ENCODE measurements at places on chromosomes 5 and 9.

DNA sequence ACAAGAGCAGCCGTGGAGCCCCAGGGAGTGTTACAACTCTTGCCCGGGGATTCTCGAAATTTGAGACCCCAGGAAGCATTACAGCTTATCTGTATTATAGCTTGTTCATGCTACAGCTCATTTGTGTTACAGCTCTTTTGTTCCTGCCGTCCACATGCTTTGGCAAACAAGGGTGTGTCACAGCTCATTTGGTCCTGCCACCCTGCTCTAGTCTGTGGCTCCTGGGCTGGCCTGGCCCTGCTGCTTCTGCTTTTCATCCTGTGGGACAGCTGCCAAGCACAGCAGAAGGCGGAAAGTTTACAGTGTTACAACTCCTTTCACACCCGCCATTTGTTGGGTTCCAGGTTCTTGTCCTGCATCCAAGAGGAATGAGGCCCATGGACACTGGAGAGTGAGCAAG, 685.0 kb downstream of the SLCO4C1 start:
- no peak for DNase-seq

GRCh38 chr9:114431003-114431402, 43.2 kb upstream of the AKNA start:
- DNase-seq = no peak

DNA sequence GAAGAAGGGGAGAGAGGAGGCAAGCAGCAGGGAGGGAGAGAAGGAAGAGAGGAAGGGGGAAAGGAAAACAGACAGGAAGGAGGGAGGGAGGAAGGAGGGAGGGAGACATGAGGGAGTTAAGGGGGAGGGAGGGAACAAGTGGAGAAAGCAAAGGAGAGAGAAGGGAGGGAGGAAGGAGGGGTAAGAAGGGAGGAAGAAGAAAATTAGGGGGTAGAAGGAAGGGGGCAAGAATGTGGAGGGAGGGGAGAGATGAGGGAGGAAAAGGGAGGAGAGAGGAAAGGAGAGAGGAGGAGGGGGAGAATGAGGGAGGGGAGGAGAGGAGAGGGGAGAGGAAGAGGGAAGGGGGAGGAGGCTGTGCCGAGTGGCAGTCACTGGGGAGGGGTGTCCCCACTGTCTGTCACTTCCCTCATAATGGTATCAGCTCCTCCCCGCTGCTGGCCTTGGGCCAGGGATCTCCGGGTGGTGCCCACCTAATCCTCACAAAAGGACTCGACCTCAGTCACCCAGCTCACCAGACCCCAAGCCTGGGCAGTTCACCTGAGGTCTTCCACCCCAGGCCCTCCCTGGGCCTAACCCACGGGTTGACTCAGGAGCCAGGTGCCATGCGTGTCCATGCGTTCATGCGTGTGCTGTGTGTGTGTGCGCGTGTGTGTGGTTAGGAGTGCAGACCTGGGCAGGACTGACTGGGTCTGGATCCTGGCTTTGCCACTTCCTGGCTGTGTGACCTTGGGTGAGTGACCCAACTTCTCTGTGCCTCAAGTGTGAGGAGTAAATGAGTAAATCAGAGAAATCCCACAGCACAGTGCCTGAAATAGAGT, 18.1 kb downstream of the C9orf50 start:
- DNase-seq = no peak

GRCh38 chr9:28999806-29000205, 1426.5 kb upstream of the C9orf72 start:
- no peak for DNase-seq

- no peak for DNase-seq
Observed at GRCh38 chr5:146005264-146005663, 68.9 kb downstream of the SH3RF2 start.

- no peak for DNase-seq
Observed at GRCh38 chr9:134215699-134216448, 51.5 kb upstream of the RNU6ATAC start.

GRCh38 chr9:71042448-71042990, 78.9 kb downstream of the TRPM3 start:
- DNase-seq = no peak

- DNase-seq = no peak
Observed at GRCh38 chr9:137987244-137988030, 109.9 kb downstream of the CACNA1B start.

DNA sequence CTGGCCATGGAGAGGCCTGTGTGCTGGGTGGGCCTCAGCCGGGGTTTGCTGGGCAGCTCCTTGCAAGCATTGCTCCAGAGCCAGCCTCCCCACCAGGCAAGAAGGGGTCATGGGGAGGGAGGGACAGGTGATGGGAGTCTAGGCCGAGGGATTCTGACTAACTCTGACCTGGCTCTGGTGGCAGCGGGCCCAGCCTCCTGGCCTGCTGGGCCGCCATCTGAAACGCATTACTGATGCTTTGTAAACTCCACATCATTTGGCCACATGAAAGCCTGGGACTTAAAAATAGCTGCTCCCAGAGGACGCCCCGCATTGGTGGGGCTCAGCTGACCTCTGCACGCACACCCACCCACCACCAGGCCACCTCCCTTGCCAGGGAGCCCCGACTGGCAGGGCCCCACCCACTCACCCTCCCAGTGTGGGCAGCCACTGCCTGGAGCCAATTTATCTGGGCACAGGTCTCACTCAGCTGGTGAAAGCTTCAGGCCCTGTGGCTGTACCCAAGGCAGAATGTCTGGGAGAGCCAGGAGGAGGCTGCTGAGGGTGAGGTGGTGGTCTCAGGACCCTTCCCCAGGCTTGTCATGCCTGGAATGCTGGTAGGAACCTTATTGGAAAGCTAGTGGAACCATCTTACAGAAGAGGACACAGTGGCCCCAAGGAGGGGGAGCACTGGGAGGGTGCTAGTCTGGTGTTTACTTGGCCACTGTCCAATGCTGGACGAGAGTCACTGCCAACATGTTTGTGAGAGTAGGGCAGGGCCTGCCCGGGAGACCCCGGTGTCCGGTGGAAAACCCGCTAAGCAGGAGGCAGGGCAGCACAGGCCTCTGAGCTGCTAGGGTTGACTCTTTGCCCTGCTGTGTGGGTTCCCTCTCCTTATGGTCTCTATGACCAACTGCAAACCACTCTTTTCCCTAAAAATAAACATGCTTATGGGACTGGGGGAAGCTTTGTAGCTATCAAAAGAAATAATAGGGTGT, 10.8 kb downstream of the TCF7 start:
- DNase-seq = no peak

DNA sequence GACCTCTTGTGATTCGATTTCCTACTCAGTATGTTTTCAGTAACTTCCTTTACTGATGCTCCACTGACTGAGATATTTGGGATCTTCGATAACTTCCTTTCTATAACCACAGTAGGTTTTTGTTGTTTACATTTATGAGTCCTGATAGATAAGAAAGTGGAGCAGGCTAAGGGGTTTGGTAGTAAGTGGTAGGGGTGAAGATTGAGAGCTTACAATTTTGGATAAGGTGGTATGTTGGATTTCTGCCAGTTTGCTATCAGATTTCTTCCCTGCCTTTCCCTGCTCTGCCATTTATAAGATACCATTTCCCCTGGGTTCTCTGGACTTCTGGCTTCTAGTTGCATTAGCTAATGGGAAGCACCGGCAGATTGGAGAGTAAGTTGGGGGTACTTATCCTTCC, 7.9 kb upstream of the NDUFS4 start:
- no peak for DNase-seq

DNA sequence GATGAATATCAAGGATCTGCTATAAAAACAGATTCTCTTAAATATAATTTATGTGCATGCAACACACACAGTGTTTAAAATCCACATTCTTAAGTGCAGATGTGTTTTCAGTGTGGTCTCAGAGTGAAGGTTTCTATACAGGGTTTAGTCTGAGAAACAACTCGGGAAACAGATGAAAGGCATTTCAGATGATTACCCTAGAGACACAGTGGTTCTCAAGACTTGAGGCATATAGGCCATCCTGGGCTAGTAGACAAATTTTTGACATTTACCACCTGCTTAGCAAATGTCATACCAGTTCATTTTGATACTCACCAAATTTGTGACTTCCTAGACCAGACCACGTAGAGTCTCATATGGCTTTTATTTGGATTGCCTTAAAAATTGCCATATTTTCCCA, 216.5 kb downstream of the ARL15 start:
- no peak for DNase-seq

DNA sequence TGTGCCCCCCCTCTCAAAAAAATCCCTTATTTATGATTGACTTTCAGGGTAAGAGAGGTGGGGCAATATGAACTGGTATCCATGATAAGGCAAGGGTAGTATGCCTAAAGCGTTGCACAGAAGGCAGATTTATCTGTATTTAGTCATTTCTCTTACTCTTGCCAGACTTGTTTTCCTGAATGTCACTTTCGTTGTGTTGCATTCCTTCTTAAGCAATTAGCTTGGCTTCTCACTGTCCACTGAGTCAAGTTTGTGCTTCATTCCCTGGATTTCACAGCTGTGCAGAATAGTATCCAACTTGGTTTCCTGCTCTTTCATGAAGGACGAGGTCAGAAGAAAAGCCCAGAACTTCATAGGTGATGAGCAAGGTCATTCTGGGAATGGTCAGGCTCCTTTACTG, 301.5 kb upstream of the ACTBL2 start:
- DNase-seq = no peak

DNA sequence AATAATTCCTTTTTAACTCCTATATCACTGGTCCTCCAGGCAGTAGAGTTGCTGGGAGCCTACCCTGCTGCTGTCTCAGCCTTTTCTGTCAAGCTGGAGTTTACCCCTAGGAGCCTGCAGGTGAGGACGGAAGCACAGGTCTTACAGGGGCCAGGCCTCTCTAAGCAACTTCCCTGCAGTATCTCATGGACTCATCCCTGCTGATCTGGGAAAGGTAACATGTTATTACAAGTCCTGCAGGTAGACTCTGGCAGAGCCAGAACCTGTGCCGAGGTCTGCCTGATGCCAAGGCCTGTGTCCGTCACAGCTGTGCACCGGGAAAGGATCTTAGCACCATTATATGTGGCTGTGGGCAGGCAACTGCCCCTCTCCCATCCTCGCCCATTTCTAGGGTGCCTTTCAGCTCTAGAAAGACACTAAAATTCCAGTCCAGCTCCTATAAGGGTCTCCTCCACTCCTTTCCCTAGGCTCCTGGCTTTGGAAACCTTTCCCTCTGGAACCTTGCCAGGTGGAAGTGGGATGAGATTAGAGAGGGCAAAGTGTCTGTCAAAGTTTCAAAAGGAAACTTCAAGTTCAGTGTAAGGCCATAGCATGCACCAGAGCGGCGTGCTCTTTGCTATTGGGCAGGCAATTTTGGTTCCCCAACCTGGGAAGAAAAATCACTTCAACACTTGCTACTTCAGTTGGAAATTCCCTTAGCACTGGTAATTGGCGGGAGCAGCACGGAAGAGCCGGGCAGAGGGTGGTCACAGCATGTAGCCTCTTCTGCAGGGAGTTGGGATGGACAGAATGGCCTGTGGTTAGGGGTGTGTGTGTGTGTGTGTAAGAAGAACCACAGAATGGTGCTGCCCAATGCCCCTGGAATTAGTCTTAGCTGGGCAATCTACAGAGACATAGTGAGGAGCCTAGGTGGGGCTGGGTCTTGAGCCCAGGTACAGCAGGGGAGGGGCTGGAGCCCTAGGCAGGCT, 17.5 kb downstream of the TMEM171 start:
- no peak for DNase-seq

GRCh38 chr9:99375481-99375880, 153.4 kb downstream of the SEC61B start:
- no peak for DNase-seq

GRCh38 chr5:60765019-60765709, 65.2 kb upstream of the DEPDC1B start:
- DNase-seq = no peak

- DNase-seq = no peak
Observed at GRCh38 chr5:153456993-153457392, 33.5 kb upstream of the GRIA1 start.

DNA sequence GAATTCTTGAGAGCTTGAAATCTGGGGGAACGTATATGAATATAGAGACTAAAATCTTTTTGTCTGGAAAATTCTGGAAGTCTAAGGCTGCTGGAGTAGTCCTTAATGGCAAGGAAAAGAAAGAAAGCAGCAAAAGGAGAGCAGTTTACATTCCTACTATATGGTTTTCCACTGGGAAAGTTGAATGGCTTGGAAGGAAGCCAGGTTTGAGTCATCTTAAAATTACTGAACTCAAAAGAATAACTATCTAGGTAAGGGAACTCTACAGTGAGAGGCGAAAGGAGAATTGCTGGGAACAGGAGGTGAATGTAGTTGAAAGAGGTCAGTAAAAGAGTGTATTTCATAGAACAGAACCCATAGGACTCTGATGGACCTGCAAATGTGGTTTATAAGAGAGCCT, 258.1 kb upstream of the EDIL3 start:
- DNase-seq = no peak

- no peak for DNase-seq
Observed at GRCh38 chr9:17068671-17069070, 66.2 kb upstream of the CNTLN start.

DNA sequence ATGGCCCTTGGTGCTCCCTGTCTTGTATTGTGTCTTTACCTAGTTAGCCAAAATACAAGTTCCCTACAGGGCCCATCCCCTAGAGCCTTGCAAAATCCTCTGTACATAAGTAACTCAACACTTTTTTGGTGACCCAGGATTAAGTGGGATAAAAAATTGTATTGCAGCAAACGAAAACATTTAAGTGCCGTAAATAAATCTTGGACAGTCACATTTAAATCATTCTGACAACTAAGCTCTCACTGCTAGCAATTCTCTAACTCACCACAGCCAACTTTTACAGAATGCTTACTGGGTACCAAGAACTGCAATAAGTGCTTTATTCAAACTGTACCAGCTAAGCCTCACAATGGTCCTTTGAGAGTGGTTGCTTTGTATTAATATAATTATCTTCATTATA, 56.6 kb downstream of the GNAQ start:
- no peak for DNase-seq

DNA sequence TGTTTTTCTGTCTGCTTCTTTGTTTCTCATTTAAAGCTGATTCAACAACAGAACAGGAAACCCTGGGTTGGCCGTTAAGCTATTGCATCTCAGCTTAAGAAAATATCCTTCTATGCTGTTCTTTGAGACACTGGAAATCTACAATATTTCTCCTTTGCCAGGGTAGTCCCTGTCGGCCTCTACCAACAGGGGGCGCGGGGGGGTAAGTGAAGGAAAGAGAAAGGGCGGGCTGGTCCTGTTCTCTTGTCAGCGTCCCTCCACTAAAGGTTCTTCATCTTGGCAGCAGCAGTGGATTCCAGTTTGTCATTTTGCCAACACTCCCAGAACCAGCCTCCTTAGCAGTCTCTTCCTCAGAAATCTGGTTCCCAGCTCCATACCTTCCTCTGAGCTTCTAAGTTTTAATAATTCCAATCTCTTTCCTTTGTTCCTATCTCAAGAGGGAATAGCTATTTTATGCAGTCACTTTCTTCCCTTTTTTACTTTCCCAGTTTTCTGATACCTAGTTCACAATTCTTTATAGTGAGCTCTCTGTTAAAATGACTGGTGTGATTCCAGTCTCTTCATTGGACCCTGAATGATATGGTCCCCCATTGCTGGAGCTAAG, 222.3 kb downstream of the GLIS3 start:
- peak; percentile 20 for DNase-seq

- DNase-seq = no peak
Observed at GRCh38 chr5:140293091-140293848, 9.6 kb downstream of the PFDN1 start.

DNA sequence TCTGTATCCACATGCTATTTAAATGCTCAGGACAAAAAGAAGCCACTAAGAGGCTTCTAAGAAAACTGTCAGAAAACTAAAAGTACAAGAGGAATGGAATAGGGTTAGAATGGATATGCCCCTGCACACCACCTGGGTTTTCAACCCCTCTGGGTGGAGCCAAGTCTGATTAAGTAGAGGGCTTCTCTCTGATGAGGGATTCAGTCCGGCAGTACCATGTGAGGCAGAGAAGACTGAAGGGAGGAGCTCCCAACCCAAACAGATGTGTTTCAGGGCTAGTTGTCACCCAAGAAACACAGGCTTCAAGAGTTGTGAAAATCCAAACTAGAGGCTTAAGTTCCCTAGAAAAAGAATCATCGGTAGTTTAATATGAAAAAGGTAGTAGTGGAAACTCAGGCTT, 12.5 kb downstream of the NREP start:
- DNase-seq = no peak

Data from stimulated activated CD4-positive, alpha-beta T cell treated with anti-CD3 and anti-CD28 coated beads, Interleukin-12 subunit alpha, Interleukin-12 subunit beta, amount 100 ng/mL, for 48 hours (primary cell).